MCF 10A (cell line): ENCODE measurements at places on chromosomes 16 and 17.
A peak's percentile ranks its signal among the peaks of the same experiment; 100 is the strongest.

DNA sequence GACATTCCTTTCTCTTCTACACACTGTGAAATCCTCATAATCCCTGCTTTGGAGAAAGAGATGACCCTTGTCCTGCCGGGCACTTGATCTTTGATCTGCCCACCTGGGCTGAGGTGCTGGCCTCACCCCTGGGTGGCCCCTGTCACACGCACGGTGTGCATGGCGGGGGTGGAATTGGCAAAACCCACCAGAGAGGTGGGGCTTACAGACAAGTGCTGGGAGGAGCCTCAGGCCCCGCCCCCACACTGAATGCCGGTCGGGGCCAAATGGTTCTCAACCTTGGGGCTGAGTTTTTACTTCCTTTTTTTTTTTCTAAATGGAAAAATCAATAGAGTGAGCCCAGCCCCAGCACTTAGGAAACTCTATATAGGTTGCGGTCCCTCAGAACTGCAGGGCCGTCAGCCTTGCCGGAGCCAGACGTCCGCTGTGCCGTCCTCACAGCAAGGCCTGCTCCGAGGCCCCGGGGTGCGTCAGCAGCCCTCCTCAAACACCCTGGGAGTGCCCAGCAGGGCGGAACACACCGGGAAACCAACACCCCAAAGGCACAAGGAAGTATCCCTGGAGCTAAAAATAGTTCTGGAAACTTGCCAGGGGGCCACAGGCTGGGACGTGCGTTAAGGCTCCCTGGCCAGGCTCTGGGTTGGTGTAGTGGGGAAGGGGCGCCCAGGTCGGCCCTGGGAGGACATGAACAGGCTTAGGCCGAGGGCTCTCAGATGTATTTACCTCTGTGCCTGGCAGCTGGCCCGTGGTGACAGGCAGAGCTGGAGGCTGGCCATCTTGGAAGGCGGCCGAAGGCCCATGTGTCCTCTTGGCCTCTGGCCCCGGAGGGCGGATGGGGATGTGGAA lies 11.0 kb downstream of the GPRC5C start:
- peak; percentile 91 for DNase-seq

DNA sequence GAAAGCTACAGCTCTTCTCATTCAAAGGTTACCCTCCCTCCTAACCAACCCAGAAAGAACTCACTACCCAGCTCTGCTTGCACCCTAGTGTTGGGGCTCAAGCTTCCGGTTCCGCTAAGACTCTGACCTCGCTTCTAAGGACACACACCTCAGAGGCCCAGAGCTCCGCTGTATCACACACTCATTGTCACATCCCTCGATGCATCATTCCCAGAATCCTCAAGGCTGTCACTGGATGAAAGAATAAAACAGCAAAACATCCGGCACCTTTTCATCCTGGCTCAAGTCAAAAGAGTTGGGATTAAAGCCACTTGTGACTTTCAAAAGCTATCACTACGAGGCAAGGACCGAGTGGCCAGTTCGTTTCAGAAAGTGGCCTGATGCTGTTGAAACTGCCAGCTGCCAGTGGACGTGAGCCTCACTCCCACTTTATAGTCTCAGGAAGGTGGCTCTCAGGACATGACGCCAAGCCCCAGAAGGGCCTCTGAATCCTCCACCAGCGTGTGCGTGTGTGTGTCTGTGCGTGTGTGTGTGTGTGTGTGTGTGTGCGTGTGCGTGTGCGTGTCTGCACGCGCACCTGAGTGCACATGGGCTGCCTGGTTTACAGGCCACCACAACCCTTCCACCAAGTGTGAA lies 29.0 kb downstream of the ZFHX3 start:
- DNase-seq: no peak

DNA sequence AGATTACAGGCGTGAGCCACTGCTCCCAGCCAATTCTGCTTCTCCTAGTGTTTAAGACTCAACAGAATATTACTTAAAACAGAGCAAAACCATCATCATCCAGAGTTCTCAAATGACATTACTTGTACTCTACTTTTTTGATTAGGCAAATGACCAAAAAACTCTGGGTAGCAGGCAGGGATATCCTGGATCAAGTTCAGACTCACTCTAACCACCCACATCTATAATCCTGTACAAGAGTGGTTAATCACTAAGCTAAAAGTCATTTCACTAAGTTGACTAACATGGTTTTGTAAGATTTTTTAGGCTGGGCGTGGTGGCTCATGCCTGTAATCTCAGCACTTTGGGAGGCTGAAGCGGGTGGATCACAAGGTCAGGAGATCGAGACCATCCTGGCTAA lies 6.8 kb downstream of the NAE1 start:
- DNase-seq: no peak

- no peak for DNase-seq
These were observed 446.6 kb upstream of the ASIC2 start for GRCh38 chr17:33739714-33740113.

- DNase-seq: no peak
These were observed 141.5 kb downstream of the C16orf78 start for GRCh38 chr16:49515016-49515565.
